ENCODE measurements at places on chromosomes 2 and 18.

DNA sequence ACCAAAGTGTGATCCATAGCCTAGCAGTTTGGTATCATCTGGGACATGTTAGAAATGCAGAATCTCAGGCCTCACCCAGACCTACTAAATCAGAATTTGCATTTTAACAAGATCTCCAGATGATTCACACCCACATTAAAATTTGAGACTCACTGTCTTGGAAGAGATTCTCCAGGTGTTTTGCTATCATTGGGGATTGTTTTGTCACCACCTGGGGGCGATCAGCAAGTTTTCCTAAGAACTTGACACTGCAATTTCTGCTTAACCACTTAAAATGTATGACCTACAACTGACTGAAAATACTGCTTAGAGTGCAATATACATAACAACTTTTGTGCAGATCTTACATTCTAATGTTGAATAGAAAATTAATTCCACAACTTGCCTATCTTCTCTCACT, 18.9 kb upstream of the ITGA4 start:
- no peak for DNase-seq

DNA sequence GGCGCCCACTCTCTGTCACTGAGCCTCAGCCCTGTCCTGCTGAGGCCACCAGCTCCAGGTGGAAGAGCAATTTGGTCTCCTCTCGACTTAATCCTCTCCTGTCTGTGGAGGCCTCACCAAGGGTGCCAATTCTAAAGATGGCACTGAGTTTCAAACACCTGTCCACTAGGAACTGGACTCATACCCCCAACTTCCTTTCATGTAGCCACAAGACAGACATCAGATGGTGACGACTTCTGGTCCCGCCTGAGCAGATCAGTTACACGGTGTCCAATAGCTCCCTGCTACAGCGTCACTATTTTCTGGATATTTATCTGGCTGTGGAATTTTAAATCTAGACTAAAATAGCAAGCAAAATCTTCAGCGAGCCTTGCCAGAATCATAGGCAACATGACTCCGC, 24.5 kb upstream of the SP5 start:
- no peak for DNase-seq

GRCh38 chr2:205772983-205773382, 90.7 kb downstream of the NRP2 start:
- DNase-seq = no peak

DNA sequence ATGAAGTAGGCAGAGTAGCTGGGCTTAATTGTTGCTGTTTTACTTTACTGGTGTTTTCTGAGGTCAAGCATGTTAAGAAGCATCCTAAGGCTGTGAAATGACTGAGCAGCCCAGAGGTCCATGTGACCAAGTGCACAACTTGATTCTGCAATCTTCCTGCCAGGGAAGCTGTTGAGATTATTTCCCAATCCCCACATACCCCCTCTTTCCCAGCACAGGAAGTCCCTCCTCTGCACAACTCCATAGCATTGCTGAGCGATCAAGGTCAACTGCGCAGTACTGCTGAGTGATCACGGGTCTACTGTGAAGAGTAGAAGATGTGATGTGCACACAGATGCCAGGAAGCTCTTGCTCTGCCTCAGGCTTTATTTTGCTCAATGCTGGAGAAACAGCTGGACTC, 105.8 kb downstream of the GALNT14 start:
- DNase-seq = no peak

DNA sequence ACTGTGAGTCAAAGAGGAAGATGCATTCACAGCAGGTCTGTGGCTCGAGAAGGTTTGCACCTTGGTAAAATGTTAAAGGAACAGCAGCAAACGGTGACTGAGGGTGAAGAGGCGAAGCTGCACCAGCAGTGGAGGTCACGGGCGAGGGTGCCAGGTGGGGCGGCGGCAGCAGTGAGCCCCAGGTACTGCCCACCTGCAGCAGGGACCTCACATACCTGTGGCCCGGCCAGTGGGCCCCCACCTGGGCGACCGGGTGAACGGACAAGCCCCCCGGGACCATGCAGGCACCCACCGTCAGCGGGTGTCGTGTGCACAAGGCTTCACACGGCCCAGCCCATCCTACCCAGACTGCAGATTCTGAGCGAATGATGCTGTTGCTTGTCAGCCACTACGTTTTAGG, 23.6 kb upstream of the KCNG2 start:
- DNase-seq = no peak

GRCh38 chr2:53104263-53104662, 663.3 kb upstream of the CHAC2 start:
- DNase-seq = no peak

- DNase-seq = peak; percentile 62
Observed at GRCh38 chr2:230319211-230319862, 7.7 kb upstream of the SP140L start.

- DNase-seq = no peak
Observed at GRCh38 chr2:31070339-31071125, 67.7 kb downstream of the GALNT14 start.

GRCh38 chr2:45009928-45010701, 863 bp upstream of the SIX2 start:
- no peak for DNase-seq

- no peak for DNase-seq
Observed at GRCh38 chr2:35447215-35447614, 908.4 kb upstream of the CRIM1 start.

DNA sequence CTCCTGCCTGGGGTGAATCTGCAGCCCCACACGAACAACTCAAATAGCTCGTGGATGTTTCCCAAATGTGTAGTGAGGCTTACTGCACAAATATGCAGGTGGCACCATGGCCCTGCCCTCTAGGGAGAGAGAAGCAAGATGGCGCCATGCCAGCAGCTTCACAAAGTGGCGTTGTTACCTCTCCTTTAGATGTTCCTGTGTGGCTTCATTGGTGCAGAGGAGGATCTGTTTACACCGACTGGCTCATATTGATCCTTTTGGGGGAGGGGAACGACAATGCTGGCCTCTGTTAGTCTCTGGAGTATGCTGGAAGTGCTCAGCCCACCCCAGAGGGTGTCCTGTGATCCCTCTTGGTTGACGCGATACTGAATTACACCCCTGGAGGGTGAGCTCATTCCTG, 99.5 kb upstream of the GATA6 start:
- DNase-seq = no peak

- no peak for DNase-seq
Observed at GRCh38 chr2:10709290-10709939, 12.0 kb upstream of the ATP6V1C2 start.

GRCh38 chr2:38266382-38267061, 110.6 kb downstream of the ATL2 start:
- DNase-seq = no peak

DNA sequence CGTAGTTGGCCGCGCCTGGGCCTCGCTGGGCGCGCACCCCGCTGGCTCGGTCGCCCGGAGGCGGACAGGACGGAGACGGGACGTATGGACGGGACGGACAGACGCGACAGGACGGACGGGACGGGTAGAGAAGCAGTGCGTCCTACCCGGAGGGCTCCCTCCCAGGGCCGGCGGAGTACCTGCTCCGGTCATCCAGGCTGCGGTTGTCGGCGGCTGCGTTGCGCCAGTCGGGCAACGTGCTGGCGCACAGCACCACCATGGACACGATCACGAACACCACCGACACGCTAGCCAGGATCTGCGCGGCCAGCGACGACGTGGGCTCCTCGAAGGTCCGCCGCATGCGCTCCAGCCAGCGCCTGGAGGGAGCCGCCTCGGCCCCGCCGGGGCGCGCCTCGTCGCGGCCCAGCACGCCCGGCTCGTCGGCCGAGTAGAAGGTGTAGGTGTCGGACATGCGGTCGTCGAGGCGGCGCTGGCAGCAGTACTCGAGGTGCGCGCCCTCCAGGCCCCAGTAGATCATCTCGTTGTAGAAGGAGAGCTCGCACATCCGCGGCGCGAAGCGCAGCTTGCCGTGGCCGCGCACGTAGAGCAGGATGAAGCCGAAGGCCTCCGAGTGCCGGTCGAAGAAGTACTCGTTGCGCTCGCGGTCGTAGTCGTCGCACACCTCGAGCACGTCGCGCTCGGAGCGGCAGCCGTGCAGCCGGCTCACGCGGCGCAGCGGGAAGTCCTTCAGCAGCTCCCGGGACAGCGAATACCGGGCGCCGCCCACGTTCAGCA, 903 bp downstream of the KCNG3 start:
- peak; percentile 28 for DNase-seq

DNA sequence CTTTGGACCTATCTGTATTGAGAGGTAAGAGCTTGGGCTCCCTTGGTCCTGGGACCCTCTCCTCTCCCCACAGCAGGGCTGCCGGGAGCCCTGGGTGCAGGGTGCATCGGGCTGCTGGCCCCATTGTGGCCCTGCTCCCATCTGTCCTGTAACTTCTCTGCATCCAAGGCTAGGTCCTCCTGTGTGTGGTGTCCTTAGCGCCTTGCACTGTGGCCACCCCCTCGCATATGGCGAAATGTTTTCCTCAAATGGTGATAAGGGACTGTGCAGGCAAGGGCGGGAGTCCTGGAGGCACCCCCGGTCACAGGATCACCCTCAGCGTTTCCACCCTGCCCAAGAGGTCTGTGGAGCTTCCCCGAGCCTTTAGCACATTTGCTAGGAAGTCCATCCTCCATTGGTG, 208.2 kb downstream of the SH3RF3 start:
- no peak for DNase-seq

DNA sequence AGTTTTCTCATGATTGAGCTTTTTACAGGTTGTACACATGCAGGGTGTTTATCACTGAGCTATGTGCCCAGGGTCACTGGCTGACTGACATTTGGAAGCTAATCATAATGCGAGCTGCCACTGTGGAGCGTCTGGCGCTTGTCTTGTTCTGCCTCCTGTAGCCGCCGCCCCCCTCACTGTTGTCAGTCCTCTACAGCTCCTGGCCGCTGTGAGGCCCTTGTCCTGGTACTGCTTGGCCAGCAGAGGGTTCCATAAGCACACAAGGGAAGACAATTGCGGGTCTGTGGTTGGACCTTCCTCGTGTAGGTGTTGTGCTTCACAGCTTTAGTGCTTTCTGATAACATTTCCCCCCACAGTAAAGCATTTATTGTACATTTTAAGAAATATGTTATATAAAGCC, 105.6 kb upstream of the LDLRAD4 start:
- DNase-seq = no peak

- DNase-seq = no peak
Observed at GRCh38 chr2:37684809-37685208, 13.4 kb upstream of the CDC42EP3 start.

- no peak for DNase-seq
Observed at GRCh38 chr2:234631646-234632514, 135.0 kb upstream of the ARL4C start.

GRCh38 chr2:31523871-31524492, 56.8 kb downstream of the SRD5A2 start:
- peak; percentile 56 for DNase-seq

DNA sequence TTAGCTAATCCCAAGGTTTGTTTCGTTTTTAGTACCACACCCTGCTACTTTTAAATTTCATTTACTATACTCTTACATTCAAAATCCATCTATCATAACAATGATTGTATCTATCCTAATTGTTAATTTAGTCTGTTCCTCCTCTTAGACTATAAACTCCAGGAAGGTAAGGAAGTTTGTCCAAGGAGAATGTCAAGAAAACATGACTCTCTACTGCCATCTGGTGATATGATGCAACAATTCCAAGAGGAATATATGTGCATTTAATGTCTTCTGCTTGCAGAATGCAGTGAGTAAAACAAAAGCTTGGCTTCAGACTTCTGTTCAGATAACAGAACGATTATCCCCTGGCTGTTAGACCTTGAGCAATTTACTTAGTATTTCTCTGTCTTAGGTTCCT, 1267.1 kb downstream of the LRP1B start:
- DNase-seq = no peak

GRCh38 chr2:132730611-132731010, 60.6 kb upstream of the LYPD1 start:
- no peak for DNase-seq
